H9 (cell line): ENCODE measurements at places on chromosomes 2 and 18.

- no peak for DNase-seq
Measured at GRCh38 chr2:73985308-73986084, 786 bp downstream of the TET3 start.

DNA sequence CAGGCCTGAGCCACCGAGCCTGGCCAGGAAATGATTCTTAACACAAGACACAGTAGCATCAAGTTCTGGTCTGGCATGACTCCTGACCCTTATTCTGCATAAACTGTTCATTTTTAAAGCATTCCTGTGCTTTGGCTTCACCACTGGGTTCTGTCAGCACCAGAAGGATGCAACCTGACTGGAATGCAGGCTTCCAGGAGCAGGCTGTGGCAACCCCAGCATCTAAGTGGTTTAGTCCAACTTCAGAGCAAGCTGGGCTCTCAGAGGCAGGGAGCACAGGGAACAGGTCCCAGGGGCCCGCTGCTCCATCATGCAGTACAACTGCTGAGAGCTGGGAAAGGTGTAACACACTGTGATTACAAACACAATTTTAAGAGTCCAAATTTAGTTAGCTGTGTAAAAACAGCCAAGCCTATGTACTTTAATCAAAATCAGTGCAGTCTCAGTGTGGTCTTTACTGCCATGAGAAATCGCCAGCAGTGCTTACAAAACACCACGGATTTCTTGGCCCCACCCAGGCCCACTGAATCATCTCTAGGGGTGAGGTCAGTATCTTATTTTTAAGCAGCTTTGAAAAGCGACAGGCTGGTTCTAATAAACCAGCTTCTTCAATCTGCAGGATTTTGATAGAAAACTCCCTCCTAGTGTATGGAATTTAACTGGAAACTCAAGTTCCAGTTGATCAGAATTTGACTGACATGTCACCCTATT lies 44.4 kb upstream of the TMEM182 start:
- no peak for DNase-seq

- no peak for DNase-seq
Measured at GRCh38 chr18:79402977-79403722, 7.4 kb downstream of the NFATC1 start.

DNA sequence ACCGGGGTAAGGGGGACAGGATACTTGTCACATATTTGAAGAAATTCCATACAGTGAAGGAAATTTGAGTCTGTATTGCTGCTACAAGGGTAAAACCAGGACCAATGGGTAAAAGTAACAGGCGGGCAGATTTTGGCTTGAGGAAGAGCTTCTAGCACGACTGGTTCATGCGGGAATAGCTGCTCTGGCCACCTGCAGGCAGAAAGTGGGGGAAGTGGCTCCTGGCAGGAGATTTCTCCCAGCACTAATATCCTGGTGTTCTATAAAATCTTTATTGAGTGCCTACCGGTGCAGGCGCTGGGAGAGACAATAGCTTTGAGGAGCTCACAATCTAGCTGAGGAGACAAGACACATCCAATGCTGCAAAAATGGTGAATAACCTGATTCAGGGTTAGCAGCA lies 198.5 kb downstream of the LOXHD1 start:
- DNase-seq: peak; percentile 52

DNA sequence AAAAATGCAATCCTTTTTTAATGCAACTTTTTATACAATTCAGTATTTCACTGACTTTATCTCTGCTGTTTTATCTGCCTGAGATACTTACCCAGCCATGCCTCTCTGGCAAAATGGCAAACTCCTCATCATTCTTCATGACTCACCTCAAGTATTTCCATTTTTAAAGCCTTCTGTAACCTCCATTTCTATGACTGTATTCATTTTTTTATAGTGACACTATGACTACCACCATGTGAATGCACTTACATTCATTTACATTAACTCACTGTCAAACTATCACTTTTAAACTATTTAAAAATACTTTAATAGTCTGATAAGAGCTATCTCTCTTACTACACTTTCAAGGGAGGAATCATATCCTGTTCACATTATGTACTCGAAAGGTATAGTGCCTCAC lies 99.4 kb upstream of the SCN7A start:
- DNase-seq: no peak

DNA sequence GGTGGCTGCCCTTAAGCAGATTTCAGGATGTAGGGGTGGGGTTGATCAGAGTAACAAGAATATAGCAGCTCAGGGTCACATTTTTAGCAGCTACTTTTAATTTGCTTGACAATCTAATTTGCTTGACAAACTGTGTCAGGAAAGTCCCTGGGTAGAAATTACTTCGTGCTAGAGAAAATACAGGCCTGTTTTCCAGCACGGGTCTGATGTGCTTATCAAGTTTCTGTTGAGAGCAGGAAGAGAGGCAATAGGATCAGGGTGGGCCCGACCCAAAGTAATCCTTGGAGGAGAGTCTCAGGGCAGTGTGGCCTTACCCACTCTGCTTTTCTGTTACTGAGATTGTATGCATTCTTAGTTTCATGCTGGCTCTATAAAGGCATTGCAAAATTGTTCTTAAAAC lies 221.5 kb downstream of the TSN start:
- DNase-seq: no peak

DNA sequence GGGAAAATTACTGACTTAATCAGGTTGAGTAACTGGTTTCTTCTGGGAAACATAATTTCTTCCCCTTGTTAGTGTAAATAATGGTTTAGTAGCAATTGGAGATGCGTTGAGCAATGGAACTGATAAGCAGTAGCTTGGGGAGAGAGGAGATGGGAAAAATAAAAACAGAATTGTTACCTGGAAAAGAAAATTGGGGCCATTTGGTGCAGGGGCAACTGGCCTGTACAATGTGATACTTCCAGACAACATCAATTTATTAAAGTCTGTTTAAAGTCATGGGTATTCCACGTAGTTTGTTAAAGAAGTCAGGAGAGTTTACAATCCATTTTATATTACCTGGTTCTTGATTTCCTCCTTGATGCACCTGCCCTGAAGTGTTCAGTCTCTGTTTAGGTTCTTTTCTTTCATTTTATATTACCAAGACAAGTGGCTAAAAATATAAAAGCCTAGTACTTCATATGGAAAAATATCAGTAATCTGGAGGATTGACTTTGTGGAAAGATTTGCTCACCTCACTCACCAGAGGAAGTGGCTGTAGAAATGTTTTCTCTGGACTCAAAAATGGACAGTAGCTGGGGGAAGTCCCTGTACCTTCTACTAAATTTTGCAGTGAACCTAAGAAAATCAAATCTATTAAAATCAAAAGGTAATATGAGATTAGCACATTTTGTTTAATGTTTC lies 161.0 kb downstream of the DDX1 start:
- no peak for DNase-seq

- DNase-seq: no peak
Measured at GRCh38 chr18:63848159-63848558, 39.3 kb upstream of the SERPINB2 start.

GRCh38 chr18:29154758-29155725 lies 978.1 kb upstream of the CDH2 start:
- DNase-seq: no peak

DNA sequence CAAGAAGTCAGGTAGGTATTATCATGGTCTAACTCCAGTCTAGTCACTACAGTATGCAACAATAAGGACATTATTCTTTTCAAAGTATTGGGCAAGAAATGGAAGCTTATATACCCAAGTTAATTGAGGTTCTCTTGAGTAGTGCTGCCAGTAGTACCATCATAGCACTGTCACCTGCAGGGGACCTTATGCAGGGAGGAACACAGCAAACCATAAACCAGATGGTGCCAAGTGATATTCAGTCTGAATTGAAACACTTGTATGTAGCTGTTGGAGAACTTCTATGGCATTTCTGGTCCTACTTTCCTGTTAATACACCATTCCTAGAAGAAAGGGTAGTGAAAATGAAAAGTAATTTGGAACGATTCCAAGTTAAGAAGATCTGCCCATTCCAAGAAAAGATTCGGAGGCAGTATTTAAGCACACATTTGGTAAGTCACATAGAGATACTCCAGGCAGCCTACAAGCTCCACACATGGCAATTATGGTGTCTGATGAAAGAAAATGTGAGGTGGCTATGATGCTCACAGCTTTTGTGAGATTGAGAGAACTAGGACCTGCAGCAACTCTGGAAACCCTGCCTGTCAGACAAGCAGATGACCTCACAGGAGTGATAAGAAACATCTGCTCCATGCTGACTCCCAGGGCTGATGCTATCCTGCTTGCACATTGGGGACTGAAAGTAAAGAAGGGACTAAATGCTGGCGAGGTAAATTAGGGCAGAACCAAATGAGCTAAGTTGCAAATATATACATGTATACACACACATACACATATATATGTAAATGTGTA lies 174.7 kb downstream of the MC4R start:
- no peak for DNase-seq

DNA sequence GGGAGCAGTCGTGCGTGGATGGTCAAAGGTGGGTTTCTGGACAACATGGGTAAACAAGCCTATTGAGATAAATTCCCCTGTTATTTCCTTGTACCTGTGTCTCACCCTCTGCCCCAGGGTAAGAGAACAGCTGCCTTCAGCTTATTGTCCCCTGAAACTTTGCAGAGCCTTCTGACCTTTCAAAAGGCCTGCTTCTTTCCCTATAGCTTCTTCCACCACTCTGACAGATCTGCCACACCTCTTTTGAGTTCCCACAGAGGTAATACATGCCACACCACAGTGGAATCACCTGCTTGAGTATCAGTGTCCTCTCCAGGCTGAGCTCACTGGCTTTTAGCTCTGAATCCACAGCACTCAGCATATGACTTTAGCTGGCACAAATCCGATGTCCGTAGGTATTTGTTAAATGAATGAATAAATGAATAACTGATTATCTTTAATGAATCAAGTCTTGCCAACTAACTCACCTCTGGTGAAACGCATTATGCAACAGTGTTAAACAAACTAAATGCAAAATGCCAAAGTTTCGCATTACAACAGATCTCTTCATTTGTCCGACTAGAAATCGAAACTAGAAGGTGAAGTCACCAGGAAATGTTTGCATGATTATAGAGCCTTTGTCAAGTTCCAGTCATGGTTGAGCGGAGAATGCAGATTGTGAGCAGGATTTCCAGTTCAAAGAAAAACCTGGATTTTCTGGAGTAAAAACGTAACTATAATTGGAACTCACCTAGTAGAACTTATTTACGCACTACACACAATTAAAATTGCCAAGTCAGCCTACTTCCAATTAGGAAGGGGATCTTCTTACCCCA lies 16.4 kb downstream of the DYNAP start:
- DNase-seq: peak; percentile 65
